ENCODE measurements at places on chromosomes 1 and 21. TPM values are rescaled to one million over a fixed set of nuclear protein-coding genes. Genes with fewer than 3 reads are reported as not detected.
A peak's percentile ranks its signal among the peaks of the same experiment; 100 is the strongest.

Gene PLCH2
- not detected for total RNA-seq

GRCh38 chr1:15850471-15851001 is 3.0 kb downstream of the SPEN start:
- DNase-seq, result no peak

Gene PIK3C2B
- 4.5 TPM for total RNA-seq

Gene TRAF5
- total RNA-seq, result 20.6 TPM

DNA sequence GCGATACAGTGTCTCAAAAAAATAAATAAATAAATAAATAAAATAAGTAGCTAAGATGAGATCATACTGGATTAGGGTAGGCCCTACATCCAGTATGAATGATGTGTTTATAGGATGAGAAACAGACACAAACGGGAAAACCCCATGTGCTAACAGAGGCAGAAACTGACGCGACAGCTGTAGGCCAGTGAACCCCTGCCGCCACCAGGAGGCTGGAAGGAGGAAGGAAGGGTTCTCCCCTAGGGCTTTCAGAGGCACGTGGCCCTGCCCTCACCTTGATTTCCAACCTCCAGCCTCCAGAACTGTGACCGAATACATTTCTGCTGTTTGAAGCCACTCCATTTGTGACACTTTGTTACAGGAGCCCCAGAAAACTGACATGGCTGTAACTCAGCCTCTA is 38.5 kb downstream of the CHD5 start:
- no peak for DNase-seq

DNA sequence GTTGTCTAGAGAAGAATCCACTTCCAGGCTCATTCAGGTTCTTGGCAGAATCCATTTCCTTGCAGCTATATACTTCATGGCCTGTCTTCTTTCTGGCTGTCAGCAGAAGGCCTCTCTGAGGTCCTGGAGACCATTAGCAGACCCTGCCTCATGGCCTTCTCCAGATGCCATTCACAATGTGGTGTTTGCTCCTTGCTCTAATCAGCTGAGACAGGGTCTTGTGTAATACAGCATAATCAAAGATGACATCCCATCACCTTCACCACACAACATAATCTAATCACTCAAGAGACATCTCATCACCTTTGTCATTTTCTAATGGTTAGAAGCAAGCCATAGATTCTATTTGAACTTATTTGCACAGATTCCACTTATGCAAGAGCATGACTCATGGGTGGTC is 403.9 kb upstream of the LRRC7 start:
- no peak for DNase-seq

Gene PRAMEF33
- total RNA-seq, result not detected

GRCh38 chr1:15046487-15047165 is 106.9 kb upstream of the TMEM51 start:
- DNase-seq, result peak; percentile 92

Gene FOXD3
- total RNA-seq, result not detected

Gene SERPINC1
- total RNA-seq, result not detected

- no peak for DNase-seq
Measured at GRCh38 chr1:88610687-88611086, 73.4 kb upstream of the PKN2 start.

DNA sequence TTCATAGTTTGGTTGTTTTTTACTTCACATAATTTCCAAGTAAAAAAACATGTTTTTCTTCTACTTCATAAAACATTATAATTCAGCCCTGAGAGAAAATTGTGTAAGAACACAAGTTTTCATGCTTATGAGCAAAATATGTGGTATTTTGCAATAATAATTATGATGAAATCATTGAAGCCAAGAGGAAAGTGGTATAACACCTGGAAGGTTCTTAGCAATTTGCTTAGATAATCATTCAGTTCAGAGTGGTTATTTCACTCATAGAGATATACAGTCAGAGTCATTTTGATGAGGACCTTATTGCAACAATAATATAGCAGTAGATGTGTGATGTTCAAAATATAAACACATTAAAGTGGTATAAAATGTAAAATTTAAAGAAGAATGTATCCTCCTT is 94.5 kb downstream of the PLPPR4 start:
- no peak for DNase-seq

DNA sequence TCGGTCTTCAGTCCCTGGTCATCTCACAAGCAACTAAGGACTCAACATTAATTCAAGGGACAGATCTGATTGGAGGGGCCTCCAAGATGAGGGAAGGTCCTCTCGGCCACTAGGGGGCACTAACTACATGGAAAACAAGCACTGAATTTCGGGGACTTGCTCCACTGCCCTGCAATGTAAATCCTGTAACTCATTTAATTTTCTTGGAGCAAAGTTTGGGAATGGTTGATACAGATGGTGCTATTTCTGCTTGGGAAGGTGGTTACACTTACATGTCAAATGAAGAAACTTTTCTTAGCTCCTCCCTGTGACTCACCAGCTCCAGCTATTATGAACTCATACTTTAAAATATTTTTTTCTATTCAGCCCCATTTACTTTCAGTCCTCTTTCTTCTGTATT is 97.4 kb upstream of the KCNJ15 start:
- peak; percentile 95 for DNase-seq

- peak; percentile 53 for DNase-seq
Measured at GRCh38 chr1:31795801-31796621, 19.8 kb downstream of the SPOCD1 start.

Gene TAS1R1
- total RNA-seq, result not detected

Gene NAXE
- total RNA-seq, result 22.7 TPM

DNA sequence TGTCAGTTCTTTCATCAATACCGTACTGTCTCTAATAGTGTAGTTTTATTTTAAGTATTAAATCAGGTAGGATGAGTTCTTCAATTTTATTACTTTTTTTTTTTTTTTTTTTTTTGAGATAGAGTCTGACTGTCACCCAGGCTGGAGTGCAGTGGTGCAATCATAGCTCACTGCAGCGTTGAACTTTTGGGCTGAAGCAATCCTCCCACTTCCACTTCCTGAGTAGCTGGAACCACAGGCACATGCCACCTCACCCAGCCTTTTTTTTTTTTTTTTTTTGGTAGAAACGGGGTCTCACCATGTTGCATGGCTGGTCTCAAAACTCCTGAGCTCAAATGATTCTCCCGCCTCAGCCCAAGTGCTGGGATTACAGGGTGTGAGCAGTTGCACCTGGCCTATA is 44.3 kb downstream of the INAVA start:
- no peak for DNase-seq

GRCh38 chr1:150621497-150622302 is 7.7 kb downstream of the ENSA start:
- peak; percentile 84 for DNase-seq

GRCh38 chr1:45326627-45327623 is at the start of gene HPDL:
TSS of gene HPDL (plus strand) at chr1:45326895. CDS start at chr1:45327149, 254 bp downstream.
- peak; percentile 31 for DNase-seq

- no peak for DNase-seq
Measured at GRCh38 chr1:37394574-37395464, 79.6 kb upstream of the ZC3H12A start.

GRCh38 chr1:74857676-74858075 is 124.7 kb downstream of the TYW3 start:
- DNase-seq, result no peak

DNA sequence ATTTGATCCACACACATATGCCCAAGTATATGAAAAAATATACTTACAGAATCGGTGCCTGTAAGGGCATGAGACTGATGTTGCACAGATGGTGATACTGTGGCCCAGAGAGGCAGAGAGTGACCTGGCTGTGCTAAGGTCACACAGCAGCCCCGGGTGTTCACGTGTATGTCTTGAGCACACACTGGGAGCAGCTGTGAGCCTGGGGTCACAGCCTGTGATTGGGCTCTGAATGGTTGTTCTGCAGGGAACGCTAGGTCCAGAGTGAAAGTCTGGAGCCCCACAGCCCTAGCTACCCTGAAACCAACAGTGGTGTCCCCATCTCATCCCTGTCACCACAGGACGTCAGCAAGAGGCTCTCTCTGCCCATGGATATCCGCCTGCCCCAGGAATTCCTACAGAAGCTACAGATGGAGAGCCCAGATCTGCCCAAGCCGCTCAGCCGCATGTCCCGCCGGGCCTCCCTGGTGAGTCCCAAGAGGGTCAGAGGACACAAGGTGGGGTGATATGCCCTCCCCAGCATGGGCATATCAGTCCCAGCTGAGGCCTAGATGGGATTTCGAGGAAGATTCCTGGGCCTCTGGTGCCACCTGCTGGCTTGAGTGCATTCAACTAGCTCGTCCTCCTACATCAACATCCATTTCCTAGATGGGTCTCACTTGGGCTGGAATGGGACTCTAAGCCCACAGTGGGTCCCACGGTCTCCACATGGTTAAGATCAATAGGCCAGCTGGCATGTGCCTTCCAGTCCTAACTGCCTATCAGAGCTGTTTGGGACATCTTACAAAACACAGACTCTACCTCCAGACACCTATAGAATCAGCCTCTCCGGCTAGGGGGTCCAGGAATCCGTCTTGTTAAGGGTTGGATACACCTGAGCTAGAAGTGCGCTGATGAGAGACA is 19.7 kb downstream of the CDK18 start:
- peak; percentile 76 for DNase-seq

- DNase-seq, result no peak
Measured at GRCh38 chr1:57033222-57034001, 67.6 kb upstream of the C8B start.

DNA sequence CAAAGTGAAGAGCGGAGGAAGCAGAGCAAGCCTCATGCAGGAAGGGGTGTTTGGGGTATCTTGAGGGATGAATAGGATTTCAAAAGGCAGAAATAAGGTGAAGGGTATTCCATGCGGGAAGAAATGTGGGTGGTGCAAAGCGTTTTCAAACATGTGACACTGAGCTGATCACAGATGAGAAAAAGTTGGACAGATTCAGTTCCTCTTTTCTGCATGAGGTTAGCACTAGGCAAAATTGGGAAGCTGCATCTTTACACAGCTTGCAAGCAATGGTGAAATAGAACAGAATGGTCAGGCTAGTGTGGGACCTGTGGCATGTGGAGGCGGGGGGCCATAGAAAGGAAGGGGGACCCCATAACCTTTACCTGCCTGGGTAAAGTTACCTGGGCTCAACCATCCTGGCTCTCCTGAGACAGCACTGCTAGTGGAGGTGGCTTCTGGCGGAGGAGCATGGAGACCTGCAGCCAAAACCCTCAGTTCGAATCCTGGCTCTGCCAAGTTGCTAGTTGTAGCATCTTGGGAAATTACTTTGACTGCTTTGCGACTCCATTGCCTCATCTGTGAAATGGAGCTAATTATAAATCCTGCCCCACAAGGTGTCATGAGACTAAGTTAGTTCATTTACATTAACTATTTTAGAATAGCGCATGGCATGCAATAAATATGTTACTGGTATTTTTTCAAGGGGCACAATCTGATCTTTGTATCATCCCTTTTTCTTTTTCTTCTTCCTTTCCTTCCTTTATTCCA is 16.4 kb downstream of the KCNA10 start:
- no peak for DNase-seq

Measured in fibroblast of the aortic adventitia (primary cell).